ENCODE measurements at places on chromosomes 11 and 22.

GRCh38 chr11:72972496-72973128 is 158.4 kb downstream of the ATG16L2 start:
- no peak for DNase-seq

- DNase-seq = no peak
Measured at GRCh38 chr11:2187280-2187707, 15.7 kb upstream of the TH start.

- no peak for DNase-seq
Measured at GRCh38 chr11:65610404-65610803, 3.6 kb downstream of the MAP3K11 start.

- no peak for DNase-seq
Measured at GRCh38 chr11:79321263-79321662, 119.6 kb downstream of the TENM4 start.

- no peak for DNase-seq
Measured at GRCh38 chr11:3197878-3198528, 20.6 kb downstream of the MRGPRG start.

GRCh38 chr22:30634471-30635233 is 929 bp upstream of the SLC35E4 start:
- DNase-seq = peak; percentile 84

GRCh38 chr11:93169950-93170561 is 27.7 kb downstream of the SLC36A4 start:
- peak; percentile 64 for DNase-seq

DNA sequence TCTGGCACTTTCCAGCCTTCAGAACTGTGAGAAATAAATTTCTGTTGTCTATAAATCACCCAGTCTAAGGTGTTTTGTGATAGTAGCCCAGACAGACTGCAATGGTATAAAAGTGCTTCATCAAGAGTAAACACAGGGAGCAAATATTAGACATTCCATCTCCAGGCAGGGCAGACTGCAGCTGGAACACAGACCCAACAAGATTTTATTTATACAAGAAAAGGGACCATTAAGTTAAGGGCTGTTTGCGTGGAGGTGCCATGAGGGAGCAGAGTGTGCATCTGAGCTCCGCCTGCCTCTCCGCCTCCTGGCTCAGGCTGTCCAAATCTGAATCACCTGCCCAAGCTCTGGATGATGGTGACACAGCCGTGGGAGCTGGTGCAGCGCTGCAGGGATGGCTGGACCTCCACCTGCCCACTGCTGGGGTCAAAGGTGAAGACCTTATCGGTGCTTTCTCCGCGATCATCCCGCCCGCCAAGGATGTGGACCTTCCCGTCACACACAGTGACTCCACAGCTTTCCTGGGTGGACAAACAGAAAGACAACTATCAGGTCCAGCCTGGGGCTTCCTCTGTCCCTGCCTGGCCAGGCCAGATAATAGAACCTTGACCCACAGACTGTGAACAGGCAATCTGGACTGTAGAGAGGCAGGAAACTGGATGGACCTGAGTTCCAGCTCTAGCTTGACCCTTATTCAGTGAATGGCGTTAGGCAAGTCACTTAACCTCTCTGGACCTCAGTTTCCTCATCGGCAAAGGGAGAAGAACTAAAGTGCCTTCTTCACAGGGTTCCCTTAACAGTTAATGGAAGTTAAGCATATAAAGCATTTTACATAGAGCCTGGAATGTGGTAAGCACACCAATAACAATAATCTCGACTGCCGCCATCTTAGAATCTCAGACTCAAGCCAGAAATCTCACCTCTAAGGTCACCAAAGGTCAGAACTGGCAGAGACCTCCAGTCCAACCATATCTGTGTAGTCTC is 10.5 kb downstream of the KLHL35 start:
- peak; percentile 97 for DNase-seq

- peak; percentile 38 for DNase-seq
Measured at GRCh38 chr11:46391186-46391577, 394 bp downstream of the CHRM4 start.

DNA sequence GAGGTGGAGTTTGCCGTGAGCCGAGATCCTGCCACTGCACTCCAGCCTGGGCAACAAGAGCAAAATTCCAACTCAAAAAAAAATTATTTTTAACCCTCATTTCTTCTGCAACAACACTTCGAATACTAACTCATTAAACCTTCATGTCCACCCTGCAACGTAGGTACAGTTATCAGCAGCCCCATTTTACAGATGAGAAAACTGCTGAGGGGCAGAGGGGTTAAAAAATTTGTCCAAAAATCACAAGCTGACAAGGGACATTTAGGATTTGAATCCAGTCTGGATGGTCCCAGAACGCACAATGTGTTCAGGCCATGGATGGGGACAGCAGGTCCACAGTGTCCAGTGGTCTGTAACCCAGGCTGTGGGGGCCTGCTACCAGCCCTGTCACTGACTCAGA is 29.0 kb downstream of the RHOD start:
- DNase-seq = no peak

- no peak for DNase-seq
Measured at GRCh38 chr22:39090426-39091064, 6.5 kb upstream of the APOBEC3H start.

DNA sequence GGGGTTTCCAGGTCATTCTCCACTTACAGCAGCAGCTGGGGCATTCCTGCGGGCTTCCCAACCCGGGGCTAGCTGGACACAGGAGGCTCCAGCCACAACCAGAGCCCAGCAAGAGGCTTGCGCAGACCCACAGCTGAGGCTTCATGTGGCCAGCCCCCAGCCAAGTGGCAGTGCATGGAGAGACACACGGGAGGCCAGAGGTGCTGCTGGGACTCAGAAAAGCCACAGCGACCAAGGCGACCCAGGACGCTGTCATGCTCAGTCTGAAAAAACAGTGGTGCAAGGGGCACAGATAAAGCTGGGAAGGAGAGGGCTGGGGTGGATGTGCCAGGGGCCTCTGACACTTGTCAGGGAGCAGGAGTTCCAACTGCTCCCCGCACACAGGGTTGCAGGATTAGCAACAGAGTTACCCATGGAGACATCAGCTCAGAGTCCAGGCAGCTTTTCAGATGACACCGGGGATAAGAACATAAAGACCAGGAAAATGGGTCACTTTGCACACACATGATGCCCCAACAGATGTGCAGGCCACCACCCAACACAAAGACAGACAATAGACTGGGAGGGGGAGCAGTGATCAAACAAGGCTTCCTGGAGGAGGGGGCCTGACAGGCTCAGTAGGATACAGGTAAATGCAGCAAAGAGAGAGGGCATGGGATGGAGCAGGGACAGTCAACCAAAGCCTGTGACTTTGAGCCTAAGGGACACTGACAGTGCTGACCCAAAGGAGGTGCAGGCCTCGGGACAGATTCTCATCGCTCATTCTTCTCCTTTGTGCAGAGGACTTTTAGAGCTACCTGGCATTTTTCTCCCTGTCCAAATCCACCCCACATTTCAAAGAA is 6.9 kb upstream of the NEAT1 start:
- DNase-seq = peak; percentile 68

DNA sequence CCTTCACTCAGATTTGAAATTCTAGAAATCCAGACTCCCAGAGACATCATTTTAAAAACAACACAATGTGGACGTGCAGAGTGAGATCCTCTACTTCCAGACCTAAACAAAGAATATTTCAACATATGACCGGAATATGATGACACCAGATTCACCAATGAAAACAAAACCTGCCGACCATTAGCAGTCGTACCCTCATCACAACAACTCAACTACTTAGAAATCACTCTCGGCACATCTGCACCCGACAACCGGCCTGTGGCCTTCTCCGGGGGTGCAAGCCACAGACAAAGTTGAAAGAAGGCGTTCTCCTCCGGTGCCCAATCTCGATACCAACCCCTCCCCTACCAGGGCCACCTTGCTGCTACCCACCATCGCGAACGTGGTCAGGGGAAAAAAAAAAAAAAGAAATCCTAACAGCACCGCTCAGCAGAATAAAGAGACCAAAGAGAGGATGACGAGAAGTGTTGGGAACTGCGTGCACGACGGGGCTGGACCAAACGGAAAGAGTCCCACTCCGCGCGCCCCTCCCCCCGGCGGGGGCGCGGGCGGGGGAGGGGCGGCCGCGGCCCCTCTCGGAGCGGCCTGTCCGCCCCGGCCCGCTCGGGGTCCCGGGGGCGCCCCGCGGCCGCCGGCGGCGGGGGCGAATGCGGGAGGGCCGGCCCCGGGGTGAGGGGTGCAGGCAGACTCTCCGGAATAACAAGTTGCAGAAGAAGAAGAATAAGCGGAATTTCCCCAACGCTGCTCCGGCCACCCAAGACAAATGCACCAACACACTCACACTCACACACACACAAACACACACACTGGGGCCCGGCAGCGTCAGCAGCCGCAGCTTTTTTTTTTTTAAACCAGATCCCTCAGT is 1.7 kb downstream of the PHF21A start:
- peak; percentile 72 for DNase-seq

GRCh38 chr22:23816156-23816976 is 22.4 kb downstream of the DERL3 start:
- DNase-seq = no peak

- peak; percentile 64 for DNase-seq
Measured at GRCh38 chr11:42770444-42771065, 541.2 kb upstream of the API5 start.

GRCh38 chr22:46446799-46447198 is 90.6 kb downstream of the CELSR1 start:
- no peak for DNase-seq

DNA sequence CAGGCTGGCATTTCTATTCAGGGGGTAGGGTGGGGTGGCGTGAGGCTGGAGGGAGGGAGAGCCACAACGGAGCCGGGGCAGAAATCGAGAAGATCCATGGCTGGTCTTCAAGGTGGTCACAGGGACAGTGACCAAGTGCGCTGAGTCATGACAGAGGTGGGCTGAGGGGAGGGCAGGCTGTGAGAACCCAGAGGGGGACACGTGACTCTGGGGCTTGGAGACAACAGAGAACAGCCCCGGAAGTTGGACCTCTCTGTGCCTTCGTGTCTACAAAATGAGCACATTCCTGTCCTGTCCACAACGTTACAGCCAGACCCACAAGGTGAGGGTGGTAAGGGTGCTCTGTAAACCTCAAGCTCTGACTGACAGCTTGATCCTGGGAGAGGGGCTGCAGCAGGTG is 35.1 kb upstream of the ARFGAP3 start:
- DNase-seq = no peak

DNA sequence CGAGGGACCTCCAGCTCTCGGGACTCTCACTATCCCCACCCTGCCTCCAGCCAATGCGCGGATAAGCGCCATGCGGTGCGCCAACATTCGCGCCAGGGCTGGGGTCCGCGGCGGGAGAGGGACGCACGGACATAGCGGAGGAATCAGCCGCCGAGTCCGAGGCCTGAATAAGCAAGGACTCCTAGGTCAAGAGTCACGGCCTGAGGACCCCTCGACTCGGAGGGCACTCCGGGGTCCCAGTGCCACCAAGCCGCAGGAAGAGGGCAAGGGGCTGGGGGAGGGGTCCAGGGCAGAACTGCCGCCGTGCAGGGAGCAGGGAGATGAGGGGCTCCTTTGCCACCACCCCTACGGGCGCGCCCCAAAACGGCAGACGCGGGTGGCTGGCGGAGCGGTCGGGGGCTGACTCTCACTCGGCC is 552 bp downstream of the DSCAML1 start:
- peak; percentile 53 for DNase-seq

DNA sequence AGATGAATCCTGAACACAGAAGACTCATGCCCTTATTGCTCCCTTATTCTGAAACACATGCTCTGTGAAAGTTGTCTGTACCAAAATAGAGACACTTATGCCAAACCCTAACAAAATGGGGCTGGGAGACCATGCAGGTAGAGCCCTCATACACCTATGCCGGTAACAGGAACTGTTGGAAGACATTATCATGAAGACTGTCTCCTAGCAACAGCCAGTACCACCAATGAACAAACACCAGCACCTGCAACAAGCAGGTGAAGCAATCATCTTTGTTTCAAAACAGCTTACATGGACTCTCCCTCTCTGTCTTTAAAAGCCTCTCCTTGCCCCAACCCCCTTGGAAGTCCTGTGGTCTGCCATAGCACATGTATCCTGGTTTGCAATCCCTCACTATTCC is 17.2 kb downstream of the SLC5A4 start:
- peak; percentile 74 for DNase-seq

DNA sequence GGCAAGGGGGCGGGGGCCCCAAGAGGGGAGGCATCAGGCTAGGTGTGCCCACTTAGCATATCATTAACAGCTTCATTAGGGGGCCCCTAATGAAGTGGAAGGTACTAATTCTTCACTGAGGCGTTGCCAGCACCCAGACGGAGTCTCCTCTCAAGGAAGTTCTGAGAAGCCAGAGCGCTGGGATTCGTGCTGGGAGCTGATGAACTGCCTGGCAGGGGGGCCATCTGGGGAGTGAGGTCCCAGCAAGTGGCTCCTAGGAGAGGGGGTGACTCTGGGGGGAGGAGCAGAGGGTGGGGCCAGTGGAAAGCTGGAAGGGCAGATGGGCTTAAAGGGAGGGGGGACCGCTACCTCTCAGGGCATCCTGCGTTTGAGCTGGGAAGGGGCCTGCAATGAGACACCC is 29.8 kb downstream of the DAGLA start:
- DNase-seq = no peak

DNA sequence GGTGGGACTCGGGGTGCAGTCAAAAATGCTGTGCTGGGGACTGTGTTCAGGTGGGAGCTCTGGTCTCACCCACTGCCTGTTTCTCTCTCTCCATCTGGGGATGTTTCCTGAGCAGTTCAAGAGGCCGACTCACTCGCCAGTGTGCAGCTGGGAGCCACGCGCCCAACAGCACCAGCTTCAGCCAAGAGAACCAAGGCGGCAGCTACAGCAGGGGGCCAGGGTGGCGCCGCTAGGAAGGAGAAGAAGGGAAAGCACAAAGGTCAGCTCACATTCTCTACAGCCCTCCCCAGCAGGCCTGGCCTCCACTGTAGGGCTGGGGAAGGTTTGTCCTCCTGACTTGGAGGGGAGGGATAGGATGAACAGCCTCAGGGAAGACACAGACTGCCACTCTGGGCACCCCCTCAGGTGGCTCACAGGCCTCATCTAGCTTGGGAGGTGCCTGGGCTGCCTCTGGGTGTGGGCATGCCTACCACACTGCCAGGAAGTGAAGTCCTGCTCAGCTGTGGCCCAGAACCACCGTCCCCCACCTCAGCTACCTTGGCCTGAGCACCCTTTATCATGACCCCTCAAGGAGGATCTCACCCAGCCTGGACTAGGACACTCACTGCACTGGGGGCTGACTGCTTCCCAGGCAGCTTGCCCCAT is 13.0 kb downstream of the TUB start:
- DNase-seq = peak; percentile 13

DNA sequence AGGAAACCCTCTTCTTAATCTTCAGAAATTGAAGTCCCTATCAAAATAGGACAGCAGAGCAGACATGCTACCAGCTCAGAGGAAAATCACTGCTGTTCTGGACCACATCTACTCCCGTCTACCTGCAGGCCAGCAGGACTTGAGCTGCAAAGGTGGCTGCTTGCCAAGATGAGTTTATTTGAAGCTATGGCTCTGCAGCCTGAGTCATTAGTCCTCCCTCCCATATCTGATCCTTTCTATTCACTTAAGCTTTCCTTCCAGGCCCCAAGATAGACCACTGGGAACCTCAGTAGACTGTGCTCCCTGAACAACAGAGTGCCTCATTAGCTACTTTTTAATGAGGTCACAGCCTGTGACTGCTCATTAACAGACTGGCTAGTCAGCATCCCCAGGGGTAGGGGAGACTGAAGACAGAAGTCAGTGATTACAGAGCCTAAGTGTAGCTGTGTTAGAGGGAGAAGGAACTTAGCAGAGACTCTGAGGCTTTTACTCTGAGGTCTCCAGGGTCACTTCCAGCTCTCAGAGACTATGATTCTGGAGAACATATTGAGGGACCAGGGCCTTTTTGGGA is 6.8 kb upstream of the OR10A2 start:
- DNase-seq = peak; percentile 71

GRCh38 chr11:134562941-134563471 is 151.0 kb upstream of the B3GAT1 start:
- DNase-seq = no peak

- DNase-seq = no peak
Measured at GRCh38 chr11:2415601-2416380, 15.2 kb downstream of the TSSC4 start.
